ENCODE measurements at places on chromosomes 16 and 17.

GRCh38 chr16:80802138-80802537 is 2.3 kb downstream of the CDYL2 start:
- DNase-seq: no peak

DNA sequence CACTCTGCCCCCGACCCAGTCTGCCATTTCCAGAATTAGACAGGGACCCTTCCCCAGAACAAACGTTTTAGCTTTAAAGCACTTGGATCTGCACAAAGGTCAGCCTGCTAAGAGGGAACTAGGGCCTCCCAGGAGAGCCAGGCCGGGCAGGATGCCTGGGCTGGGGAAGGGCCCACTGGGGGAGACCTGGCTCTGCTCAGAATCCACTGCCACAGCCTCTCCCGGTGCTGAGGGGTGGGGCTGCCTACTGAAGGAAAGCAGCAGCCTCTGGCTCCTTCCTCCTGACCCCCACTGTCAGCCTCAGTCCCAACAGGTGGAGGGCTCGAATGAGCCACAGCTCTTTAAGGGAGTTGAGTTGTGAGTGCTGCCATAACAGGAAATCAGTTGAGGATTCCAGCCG is 1.7 kb downstream of the YBX2 start:
- no peak for DNase-seq

DNA sequence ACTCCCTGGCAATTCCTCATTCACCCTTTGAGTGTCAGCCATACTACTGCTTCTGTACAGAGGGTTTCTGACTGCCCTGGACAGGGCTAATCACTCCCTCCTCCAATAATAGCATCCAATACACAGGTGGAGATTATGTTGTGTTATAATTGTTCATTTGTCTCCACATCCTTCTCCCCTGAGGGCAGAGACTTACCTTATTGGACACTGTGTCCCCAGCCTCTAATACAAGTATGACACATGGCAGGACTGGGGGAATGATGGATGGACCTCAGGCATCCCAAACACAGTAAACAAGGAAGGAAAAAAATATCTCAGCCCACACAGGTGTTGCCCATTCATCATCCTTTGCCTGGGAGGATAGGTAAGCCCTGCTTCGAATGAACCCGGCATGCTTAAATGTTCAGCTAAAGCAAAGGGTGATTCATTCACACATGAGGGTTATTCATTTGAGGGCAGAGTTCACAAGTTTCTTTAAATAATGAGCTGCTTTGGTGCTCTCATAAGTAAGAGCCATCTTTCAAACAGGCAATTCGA is 34.8 kb downstream of the MMD start:
- no peak for DNase-seq

GRCh38 chr16:70267516-70267915 is 15.8 kb upstream of the EXOSC6 start:
- DNase-seq: peak; percentile 29

GRCh38 chr16:82824408-82824807 is 197.6 kb downstream of the CDH13 start:
- no peak for DNase-seq

DNA sequence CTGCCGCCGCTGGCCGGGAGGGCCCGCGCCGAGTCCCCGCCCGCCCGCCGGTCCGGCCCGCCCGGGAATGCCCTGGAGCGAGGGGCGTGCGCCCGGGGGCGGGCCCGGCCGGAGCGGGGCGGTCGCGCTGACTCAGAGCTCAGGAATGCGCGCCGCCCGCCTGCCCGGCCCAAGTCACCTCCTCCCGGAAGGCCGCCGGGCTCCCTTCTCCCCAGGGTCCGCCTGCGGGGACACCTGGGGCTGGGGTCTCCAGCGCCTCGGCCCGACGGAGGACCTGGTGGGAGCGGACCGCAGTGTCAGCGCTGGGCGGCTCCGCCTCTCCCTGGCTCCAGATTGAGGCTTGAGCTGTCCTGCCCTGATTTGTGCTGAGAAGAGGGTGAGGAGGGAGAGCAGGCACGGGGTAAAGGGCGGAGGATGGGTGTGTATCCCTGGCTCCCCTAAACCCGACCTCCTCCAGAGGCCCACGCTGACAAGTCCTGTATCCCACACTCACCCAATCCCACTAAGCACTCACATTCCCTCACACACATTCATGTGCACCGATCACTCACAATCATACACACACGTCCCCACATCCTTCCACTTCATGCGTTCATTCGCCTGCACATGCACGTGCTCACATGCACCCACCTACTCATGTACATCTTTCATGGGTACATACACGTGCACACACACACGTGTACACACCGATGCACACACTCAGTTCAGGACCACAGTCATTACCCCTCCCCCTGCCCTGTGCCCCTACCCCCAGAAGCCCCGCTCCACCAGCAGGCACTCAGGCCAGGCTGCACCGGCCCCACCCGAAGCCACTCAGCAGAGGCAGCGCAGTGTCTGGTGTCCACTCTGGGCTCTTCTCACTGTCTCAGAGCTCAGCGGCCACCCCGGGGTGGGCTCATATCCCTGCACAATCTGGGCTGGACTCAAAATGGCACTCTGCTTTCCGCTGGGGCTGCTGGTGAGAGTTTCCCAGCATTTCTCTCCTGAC is at the start of gene RHBDF1:
RHBDF1 (minus strand) TSS at position 71 of the 988 bp plus-strand sequence. CDS start 7,616 bp downstream, outside the sequence.
- DNase-seq: no peak

DNA sequence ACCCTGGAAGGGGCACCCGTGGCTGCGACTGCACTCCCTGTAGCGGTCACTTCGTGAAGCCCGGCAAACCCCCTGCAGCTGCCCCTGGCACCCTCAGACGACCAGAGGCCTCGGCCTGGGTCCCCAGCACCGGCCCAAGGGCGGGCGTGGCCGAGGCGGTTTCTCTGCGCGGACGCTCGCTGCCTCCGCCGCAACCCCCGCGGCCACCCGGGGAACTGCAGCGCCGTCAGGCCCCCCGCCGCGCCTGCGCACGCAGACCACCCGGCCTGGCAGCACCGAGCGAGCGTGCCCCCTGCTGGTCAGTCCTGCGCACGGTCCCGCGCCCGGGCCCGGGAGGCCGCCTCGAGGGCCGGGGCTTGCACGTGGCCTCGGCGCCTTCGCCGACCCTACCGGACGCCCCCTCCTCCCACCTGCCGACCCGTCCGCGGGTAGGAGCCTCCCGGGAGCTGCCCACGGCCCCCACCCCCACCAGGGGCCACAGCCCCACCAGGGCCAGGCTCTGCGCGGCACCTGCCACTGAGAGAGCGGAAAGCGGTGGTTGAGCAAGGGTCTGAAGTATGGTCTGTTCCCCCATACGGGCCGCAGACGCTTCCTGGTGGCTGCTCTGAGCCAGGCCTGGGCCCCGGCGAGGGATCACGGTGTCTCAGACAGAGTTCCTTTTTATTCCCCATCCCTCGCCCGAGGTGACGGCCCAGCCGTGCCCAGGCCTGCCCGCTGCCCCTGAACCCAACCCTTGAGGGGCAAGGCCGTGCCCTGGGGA is 11.5 kb upstream of the HS3ST6 start:
- DNase-seq: peak; percentile 90

DNA sequence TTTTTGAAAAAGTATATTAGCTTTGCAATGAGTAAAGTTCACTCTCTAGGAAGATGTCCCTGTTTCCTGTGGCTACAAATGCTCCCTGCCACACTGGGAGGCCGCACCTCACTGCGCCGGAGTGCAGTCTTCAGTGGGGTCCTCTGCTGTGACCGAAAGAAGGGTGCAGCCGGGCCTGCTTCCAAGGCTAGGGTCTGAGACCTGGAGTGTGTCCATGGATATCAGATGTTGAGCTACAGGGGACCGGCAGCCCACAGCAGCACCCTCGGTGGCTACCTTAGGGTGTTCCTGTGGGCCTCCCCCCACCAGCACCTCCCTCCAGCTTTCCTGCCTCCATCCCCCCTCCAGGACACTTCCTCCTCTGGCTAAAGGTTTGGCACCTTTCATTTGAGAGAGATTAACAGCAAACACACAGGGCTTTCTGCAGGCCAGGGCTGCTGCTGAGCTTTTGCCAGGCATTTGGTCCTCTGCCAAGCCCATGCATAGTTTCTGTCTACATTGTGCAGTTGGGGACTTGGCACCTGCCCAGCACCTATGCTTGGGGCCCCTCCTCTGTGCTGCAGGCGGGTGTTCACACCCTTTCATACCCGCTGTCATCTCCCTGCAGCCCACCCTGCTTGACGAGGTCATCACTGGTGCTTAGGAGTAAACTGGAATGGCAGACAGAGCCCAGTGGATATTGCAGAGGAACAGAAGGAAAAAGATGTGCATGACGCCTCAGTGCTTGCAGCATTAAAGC is 33.8 kb upstream of the CRISPLD2 start:
- DNase-seq: no peak

- no peak for DNase-seq
Measured at GRCh38 chr17:72274614-72275013, 153.8 kb downstream of the SOX9 start.

DNA sequence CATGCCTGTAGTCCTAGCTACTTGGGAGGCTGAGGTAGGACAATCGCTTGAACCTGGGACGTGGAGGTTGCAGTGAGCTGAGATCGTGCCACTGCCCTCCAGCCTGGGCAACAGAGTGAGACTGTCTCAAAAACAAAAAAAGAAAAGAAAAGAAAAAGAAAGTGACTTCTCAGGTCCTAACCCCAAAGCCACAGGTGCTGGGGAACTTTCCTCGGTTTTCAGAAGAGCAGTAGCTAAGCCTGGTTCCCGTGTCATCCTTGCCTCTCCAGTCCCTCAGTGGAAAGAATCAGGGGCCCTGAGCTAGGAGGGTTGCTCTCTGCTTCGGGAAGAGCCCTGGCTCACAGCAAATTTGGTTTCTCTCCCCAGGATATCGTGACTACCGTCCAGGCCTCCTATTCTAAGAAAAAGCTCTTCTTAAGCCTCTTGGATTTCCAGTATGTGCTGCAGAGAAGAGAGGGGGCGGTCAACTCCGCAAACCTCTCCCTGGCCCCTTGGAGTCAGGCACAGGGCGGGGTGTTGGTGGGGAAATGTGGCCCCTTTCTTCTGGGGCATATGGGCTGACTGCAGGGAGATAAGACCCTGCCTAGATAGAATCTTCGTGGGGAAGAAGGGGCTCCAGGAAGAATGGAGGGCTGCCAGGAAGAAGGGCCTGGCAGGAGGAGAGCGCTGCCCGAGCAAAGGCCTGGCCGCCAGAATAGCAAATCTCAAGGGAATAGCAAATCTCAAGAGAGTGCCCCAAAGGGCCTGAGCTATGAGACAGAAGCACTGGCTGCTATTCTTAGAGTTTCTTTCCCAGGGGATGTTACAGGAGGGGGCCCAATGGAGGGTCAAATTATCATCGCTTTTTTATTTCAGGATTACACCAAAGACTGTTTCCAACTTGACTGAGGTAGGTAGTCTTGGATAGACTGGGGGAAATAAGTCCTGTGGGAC is 8.3 kb upstream of the NLRC5 start:
- DNase-seq: no peak

- no peak for DNase-seq
Measured at GRCh38 chr17:68670967-68671693, 70.0 kb upstream of the FAM20A start.

DNA sequence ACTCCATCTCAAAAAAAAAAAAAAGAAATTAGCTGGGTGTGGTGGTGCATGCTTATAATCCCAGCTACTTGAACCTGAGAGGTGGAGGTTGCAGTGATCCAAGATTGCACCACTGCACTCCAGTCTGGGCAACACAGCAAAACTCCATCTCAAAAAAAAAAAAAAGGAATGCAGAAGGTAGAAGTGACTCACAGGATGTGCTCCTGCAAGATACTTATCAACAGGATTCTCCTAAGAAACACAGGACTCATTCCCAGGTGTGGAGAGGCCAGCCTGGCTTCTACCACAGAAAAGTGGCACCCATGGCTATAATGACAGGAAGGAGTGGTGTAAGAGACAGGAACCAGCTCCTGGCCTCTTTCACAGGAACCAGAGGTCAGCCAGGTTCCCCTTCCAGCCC is 13.8 kb downstream of the ELMO3 start:
- no peak for DNase-seq

DNA sequence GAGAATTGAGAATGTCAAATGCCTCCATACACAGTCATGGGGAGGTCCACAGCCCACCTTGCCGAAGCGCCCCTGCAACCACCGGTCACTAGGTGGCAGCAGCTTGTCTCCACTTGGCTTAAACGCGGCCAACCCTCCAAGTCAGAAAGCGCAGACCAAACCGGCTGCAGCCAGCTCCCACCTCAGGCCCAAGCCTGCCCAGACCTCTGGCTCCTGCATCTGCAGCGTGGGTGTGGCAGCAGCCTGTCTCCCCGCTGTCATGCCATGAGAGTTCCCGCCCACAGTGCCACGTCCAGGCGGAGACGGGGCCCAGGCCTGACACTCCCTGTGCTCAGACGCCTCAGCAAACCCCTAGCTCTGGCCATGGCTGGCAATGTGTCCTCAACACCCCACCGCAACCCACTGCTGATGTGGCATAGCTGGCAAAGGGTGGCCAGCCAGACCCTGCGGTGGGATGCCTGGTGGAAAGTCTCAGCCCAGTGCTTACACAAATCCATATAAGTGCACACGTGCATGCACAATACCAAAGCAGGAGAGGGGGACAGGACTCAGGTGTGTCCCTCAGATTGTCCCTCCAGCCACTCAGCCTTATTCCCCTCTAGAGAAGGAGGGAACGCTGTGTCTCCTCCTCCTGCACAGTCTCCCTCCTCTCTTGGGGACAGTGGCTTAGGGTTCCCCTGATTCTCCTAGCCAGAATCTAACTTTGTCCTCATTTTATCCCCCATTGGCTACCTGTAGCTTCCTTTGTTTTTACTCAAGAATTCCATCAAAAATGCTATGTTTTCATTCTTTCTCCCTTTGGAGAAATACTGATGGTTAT is 10.9 kb downstream of the COPZ2 start:
- DNase-seq: peak; percentile 77

DNA sequence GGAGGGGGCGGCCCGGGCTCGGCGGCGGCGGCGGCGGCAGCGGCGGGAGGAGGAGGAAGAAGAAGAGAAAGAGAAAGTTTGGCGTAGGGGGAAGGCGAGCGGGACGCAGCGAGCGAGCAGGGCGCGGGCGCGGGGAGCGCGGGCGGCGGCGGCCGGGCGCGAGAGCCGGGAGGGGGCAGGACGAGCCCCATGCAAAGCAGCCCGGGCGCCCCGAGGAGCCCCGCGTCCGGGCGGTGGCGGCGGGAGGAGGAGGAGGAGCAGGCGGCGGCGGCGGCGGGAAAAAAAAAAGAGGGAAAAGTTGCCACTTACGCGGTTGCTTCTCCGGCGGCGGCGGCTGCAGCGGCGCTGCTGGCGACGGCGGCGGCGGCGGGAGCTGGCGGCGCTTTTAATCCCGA is 10.3 kb upstream of the ZFHX3 start:
- DNase-seq: peak; percentile 34

DNA sequence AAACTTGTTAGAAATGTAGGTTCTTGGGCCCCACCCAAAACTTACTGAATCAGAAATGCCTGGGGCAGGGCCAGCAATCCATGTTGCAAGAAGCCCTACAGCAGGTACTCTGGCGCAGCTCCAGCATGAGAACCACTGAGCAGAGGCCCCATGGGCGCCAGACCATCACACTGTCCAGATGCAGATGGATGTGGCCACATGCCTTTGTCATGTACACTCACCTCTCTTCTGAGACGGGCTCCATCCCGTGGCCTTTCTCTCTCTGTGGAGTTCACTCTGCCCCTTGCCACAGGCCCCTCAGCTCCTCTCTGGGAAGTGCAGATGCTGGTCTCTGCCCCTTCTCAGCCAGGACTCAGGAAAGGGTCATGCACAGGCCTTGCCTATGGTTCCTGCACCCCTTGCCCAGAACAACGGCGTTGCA is 2.3 kb upstream of the CCNF start:
- no peak for DNase-seq

- peak; percentile 82 for DNase-seq
Measured at GRCh38 chr17:17836818-17837379, at the start of gene SREBF1. Gene SREBF1, minus strand, starts transcription at chr17:17836986. Its CDS starts 169 bp downstream, at chr17:17836817.

GRCh38 chr16:49411121-49411970 is 37.7 kb downstream of the C16orf78 start:
- DNase-seq: no peak

Data from CD4-positive, alpha-beta T cell treated with Interleukin-4 for 1 hour (primary cell).